Tongue (tissue), 3 donors: ENCODE measurements at places on chromosomes 2 and 18.

- DNase-seq = no peak
Observed at GRCh38 chr2:159605441-159606178, 10.7 kb downstream of the BAZ2B start.

- no peak for DNase-seq
Observed at GRCh38 chr2:40404517-40404916, 47.4 kb downstream of the SLC8A1 start.

- peak; percentile 32 for DNase-seq
Observed at GRCh38 chr2:123993728-123994323, 31.3 kb upstream of the CNTNAP5 start.

DNA sequence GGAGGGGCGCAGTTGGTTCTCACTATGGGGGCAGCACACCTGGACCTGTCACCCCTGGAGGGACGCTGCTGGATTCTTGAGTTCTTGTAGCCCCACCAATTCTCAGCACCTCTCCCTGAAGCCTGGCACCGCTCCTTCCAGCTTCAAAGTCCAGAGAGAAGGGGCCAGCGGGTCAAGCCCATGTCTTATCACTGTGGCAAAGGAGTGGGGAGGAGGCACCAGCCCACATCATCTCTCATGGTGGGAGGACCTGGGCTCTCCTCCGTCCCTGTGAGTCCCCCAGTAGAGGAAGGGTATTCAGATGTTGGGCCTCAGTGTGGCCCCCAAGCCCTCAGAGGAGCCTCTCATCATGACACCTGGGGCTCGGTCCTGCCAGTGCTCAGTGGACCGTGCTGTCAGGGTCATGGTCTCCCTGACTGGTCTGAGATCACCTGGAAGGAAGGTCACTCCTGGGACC, 67.4 kb downstream of the HS1BP3 start:
- no peak for DNase-seq

- peak; percentile 54 for DNase-seq
Observed at GRCh38 chr2:71592181-71592711, 138.9 kb downstream of the DYSF start.

DNA sequence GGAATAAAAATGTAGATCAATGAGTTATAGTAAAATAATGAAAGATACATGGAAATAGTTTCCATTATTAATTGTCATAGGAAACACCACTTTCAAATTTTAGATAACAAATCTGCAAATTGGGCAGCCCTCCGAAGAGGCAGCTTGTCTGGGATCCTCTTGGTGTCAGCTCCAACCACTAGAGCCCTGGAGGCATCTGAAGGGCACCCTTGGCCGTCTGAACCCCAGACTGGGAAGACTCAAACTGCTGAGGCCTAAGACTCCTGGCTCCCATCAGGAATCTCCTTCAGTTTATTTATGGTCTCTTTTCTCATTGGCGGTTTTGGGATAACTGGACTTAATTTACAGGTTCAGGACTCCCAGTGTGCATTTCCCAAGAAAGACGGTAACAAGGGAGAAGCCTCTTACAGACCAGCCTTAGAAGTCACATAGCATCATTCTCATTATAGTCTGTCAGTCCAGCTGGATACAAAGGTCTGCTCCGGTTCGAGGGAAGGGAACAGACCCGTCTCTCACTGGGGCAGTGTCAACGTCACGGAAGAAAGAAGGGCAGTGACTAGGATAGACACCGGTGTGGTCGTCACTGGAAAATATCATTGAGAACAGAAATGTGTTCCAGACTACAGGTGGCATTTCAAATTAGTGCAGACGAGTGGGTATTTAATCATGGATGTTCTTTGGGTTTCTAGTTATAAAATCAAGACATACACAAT, 390.7 kb upstream of the NETO1 start:
- no peak for DNase-seq

DNA sequence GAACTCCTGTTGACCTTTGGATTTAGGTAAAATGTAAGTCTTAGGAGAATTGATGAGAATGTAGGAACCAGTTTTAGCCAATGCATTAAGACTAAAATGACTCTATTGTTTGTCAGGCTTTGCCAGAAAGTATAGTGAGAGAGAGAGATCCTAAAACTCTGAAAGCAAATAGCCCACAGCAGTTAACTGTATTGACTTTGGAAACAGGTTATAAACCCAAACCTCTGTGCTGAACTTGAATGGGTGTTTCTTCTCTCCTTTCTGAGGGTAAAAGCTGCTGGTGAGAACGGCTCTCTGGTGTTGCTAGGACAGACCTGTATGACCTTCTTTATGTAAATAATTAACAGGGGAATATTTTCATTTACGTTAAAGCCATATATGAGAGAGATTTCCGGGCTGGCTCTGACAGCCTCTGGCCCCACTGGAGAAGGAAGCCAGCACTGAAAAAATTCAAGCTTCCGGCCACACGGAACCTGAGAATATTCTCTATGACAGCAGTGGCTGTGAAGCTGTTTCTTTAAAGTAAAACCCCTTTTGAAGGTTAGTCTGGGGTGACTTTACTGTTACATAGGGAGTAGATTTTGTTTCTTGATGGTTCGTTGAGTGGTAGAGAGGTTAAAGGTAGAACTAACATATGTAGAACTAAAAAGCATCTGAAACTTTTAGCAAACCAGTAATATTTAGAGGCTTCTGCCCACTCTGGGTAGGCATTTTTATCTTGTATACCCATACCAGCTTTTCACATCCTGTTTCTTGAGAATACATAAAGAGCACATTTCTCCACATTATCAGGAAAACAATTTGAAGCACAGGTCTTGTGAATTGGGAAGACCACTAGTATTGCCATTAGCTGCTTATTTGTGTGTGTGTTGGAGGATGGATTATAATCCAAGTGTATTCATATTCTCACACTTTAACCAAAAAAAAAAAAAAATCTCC, 123.8 kb downstream of the SPTBN1 start:
- peak; percentile 53 for DNase-seq

DNA sequence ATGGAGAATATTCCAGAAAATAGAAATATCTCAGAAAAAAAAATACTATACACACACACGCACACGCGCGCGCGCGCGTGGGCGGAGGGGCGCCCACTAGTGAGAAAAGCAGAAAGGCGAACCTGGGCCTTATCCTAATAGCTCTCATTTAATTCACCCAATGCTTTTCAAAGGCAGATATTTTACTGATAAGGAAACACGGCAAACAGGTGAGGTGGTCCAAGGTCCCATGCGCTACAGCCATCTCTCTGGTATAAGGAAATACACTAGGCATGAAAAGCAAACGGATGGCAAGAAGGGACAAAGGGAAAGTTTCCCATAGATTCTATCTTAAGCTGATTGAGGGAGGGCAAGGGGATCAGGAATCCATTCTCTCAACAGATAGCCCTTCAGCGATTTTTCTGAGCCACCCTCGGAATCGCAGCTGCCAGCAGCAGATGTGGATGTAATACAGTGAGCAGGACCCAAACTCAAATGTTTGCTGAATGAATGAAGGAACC, 136.7 kb downstream of the TMEM247 start:
- peak; percentile 46 for DNase-seq

DNA sequence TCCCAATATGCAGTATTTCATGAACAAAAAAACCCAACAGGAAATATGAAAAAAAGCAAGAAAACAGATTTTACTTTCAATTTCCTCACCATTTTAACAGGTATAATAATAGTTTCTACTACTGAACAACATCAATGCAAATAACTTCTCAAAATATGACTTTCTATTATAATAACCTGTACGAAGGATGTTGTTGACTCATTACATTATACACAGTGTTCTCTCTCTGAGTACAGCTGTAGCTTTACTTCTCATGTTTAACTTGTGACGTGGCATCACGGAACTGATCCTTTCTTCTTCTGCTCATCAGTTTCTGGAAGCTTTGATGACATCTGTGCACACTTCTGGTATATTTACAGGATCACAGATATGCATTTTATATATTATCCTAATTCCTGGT, 40.0 kb downstream of the FAM228A start:
- DNase-seq = no peak

- DNase-seq = no peak
Observed at GRCh38 chr2:42804338-42804737, 12.0 kb upstream of the HAAO start.

GRCh38 chr2:25198209-25198525, 29.8 kb upstream of the POMC start:
- no peak for DNase-seq

GRCh38 chr18:40469316-40469715, 1485.7 kb upstream of the PIK3C3 start:
- DNase-seq = no peak

DNA sequence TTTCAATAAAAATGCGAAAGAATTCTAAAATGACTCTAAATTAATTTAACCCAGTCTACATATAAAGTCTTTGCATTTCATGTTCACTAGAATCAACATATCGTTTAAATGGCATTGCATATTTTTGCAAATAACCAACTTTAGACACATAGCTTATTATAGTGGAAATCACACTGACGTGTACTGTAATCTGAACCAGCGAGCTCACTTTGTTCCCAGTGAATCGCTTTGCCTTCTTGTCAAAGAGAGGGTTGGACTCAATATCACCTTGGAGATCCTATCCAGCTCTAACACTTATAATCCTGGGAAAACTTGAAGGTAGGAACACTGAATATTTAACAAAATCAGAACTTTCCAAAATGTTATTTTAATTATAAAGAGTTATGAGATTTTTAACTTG, 108.2 kb downstream of the GALNT1 start:
- no peak for DNase-seq

GRCh38 chr2:218788529-218789255, 6.7 kb downstream of the CYP27A1 start:
- no peak for DNase-seq

GRCh38 chr2:203585516-203585915, 50.4 kb upstream of the RAPH1 start:
- DNase-seq = no peak

- DNase-seq = peak; percentile 39
Observed at GRCh38 chr2:65057391-65058052, 1.3 kb downstream of the CEP68 start.

DNA sequence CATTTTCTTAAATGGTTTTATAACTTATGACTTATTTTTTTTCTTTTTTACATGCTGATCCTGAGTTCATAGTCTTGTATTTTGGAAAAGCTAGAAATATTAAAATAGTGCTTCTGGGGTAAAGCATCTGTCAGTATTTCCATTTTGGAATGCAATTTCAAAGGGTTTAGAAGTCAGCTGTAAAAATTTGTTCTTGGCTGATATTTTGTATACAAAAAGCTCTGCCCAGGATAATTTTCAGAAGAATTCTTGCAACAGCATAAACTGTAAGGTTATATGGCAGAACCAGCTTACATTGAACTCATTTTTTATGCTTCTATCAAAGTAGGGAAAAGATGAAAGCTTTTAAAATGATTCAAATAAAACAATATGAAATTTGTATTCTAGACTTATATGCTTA, 97.4 kb downstream of the DIS3L2 start:
- peak; percentile 25 for DNase-seq

- no peak for DNase-seq
Observed at GRCh38 chr2:227161947-227162346, 2.1 kb downstream of the COL4A4 start.

DNA sequence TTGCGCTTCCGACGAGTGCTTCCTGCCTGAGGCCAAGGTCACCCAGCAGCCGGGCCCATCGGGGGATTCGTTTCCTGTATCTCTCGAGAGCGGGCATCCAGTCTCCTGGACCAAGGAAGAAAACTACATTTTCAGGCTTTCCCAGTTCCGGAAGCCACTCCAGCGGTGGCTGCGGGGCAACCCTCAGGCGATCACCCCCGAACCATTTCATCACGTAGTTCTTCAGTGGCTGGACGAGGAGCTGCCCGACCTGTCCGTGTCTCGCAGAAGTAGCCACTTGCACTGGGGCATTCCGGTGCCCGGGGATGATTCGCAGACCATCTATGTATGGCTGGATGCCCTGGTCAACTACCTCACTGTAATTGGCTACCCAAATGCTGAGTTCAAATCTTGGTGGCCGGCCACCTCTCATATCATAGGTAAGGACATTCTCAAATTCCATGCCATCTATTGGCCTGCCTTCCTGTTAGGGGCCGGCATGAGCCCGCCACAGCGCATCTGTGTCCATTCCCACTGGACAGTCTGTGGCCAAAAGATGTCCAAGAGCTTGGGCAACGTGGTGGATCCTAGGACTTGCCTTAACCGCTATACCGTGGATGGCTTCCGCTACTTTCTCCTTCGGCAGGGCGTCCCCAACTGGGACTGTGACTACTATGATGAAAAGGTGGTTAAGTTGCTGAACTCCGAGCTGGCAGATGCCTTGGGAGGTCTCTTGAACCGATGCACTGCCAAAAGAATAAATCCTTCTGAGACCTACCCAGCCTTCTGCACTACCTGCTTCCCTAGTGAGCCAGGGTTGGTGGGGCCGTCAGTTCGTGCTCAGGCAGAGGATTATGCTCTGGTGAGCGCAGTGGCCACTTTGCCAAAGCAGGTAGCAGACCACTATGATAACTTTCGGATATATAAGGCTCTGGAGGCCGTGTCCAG, 1.0 kb downstream of the MARS2 start:
- DNase-seq = no peak

DNA sequence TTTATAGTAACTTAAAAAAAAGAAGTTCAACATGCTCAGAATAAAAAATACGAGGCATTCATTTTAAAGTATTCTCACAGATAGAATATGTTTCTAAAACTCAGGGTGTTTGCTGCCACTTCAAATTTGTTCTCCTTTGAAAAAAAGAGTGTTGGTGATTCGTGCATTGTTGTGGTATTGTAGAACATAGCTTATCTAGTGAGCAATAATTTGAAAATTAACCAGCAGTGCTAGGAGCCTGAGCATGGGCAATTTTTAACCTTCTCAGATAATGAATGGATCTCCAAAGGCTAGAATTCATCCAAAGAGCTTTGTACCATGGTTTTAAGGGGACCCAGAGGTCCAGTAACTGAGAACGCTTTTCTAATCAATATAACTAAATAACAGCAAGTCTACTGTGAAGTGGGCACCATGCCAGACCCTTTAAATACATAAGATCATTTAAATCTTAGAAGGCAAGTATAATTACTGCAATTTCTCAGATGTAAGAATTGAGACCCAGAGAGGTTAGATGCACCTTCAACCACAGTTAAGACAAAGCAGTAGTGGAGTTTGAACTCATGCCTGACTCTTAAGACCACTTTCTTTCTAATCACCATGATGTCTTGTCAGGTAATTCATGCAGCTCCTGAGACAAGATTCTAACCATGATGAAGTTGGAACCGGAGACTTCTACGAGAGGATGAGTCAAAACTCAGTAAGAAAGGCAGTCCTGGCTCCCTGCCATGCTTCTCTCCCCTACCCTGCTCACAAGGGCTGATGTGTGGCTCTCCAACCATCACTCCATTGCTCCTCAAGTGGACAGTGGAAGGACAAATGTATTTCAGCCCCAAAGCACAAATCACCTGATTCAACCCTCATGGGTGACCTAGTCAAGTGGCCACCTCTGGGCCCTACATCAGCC, 3.4 kb downstream of the CYRIA start:
- no peak for DNase-seq

GRCh38 chr2:160534996-160535395, 41.4 kb upstream of the RBMS1 start:
- DNase-seq = no peak

- no peak for DNase-seq
Observed at GRCh38 chr18:3354506-3354905, 92.6 kb downstream of the MYL12B start.

DNA sequence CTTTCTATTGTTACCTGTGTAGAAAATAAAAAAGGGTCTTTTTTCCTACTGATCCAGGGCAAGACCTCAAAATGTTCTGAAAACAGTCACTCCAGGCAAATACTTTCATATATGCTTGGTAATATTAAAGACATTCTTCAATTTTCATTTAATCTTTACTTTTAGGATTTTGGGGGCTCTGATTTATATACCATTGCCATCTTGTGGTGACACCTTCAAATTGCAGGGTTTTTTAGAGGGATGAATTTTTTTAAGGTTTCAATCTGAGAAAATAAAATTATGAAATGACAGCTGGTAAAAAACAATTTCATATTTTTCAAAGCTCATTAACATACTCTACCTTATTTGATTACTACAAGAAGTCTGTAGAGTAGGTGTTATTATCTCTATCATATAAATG, 26.8 kb downstream of the MAPK4 start:
- DNase-seq = no peak
